Fibroblast of skin of left quadriceps (primary cell): ENCODE measurements at places on chromosomes 7 and 10.

DNA sequence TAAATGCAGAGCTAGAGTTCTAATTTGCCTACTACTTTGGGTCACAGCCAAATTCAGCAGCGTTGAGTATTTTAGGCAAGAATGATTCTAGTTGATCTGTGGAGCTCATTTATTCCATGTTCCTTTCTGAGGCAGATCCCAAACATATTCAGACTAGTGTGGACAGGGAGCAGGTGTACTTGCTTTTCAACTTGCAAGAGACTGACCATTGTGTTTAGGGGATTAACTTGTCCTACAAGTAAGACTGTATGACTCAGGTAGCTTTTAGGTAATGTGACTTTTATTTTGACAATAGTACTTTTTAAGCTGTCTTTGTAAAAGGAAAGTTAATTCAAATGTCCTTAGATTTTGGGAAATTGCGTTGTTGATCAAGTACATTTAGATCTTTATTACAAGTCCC is 285.5 kb downstream of the TWIST1 start:
- DNase-seq = no peak

- DNase-seq = no peak
These were observed 559.7 kb upstream of the LRRTM3 start for GRCh38 chr10:66366163-66366562.

- DNase-seq = no peak
These were observed 282.8 kb downstream of the ARHGAP12 start for GRCh38 chr10:31645786-31646185.

GRCh38 chr7:39987641-39988347 is 37.7 kb downstream of the CDK13 start:
- DNase-seq = no peak

DNA sequence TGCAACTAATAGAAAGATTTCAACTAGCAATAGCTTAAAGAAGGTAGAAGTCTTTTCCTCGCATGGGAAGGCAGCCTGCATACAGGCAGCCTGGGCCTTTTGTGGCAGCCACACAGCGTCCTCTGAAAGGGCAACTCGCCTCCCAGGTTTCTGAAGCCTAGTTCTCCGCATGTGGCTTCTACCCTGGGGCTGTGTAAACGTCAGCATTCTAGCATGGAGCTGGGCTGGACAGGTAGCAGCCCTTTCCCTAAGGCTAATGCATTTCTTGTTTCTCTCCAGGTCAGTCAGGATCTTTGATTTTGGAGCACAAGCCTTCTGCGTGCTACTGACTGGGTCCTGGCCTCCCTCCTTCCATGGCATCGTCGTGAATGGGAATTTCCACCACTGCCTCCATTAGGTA is 23.8 kb upstream of the SEC61G start:
- no peak for DNase-seq

DNA sequence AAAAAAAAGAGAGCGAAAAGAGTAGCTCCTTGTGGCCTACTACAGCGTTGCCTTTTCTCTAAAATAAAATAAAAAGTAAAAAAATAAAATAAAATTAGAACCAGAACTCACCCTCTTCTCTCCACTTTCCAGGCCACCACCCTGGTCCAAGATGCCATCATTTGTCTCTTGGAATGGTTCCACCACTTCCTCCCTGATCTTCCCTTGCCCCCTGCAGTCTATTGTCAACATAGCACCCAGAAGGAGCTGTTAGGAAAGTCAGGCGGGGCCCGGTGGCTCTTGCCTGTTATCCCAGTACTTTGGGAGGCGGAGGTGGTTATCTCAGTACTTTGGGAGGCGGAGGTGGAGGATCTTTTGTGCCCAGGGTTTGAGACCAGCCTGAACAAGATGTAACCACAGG is 7.6 kb upstream of the GRID2IP start:
- DNase-seq = no peak

GRCh38 chr10:93596539-93596938 is 4.5 kb downstream of the RBP4 start:
- DNase-seq = no peak

DNA sequence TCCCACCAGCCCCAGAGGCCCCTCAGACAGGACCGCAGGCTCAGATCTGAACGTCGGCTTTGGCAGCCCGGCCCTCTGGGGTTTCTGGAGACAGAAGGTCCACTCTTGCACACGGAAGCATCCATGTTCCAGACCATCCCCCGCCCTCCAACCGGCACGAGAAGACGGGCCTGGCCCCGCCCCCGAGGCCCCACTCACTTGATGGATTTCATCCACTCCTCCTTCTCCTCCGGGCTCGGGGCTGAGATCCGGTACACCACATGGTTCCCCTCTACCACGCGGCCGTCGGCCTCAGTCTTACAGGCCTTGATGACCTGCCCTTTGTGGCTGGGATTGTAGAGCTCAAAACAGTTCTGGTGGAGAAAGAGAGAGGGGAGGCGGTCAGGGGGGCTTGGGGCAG is 107.3 kb downstream of the CYTH3 start:
- DNase-seq = no peak

GRCh38 chr10:3782146-3782450 is 2.9 kb downstream of the KLF6 start:
- no peak for DNase-seq

- DNase-seq = no peak
These were observed 25.2 kb downstream of the LIPK start for GRCh38 chr10:88731296-88731695.

- DNase-seq = no peak
These were observed 68.0 kb downstream of the CAMK1D start for GRCh38 chr10:12417331-12417730.

DNA sequence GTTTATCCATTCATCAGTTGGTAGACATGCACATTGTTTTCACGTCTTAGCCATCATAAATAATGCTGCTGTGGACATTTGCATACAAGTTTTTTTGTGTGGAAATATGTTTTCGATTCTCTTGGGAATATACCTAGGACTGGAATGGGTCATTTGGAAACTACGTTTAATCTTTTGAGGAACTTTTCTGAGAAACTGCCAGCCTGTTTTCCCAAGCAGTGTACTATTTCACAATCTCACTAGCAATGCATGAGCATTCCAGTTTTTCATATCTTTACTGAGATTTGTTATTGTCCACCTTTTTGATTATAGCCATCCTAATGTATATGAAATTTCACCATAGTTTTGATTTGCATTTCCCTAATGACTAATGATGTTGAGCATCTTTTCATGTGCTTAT is 95.7 kb upstream of the JAZF1 start:
- no peak for DNase-seq

GRCh38 chr10:125662584-125662983 is 20.4 kb downstream of the TEX36 start:
- DNase-seq = no peak

DNA sequence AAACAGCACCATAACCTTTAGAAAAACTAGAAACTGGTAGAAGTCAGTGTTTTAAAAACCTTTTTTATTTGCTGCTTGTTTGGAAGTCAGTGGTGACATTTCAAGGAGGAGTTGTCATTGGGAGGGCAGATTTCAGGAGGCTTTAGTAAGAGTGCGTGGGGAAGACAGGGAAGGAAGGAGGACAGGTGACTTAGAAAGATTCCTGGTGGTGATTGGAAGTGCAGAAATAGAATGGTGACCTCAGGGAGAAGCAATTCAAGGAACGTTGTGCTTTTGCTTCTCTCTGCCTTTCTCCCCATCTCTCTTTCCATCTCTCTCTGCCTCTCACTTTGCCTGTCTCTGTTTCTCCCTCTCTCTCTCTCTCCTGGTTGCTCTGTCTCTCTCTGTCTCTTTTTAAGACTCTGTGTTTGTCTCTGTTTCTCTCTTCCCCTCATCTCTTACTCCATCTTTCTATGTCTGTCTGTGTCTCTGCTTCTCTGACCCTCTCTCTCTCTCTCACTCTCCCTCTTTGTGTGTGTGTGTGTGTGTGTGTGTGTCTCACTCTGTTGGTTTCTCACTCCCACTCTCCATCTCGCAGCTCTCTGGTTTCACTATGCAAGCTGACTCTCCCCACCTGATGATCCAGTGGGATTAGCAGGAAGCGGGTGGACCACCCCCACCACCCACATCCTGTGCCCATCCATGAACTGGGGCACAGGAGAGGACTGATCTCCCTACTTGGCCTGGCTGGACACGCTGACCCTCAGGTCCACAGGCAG is 10.9 kb upstream of the PFKP start:
- no peak for DNase-seq

GRCh38 chr10:130470973-130471372 is 334.8 kb downstream of the GLRX3 start:
- no peak for DNase-seq

- no peak for DNase-seq
These were observed 246.9 kb downstream of the AGMO start for GRCh38 chr7:15314922-15315321.

- peak; percentile 12 for DNase-seq
These were observed 151.5 kb downstream of the LRRTM3 start for GRCh38 chr10:67077376-67077775.

DNA sequence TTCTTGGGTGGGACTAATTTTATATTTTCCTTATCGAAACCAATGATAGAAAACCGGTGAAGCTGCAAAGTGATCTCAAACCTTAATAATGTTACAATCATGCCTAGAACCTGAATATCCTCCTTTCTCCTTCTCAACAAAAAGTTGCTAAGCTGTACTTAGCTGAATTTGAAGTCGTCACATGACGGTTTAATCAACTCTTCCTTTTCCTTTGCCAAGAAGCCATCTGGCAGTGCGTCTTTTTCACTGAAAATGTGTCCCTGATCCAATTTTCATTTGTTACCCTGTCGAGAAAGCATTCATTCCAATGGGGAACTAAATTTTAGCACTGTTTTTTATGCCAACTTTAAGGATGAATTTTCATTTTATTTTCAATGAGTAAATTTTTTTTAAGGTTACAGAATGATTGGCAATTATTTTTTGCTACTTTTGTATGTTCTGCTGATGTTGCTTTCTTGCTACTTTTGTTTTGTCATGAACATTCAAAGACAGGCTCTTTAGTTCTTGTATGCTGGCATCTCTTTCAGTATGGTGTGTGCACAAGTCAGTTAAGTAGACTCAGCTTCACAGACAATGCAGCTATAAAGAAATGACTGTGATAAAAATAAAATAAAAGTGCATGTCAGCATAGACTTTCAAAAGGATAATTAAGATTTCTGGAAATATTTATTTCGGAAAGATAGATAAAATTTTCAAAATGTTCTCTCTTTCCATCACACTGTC is 980.0 kb downstream of the DNAJB9 start:
- DNase-seq = no peak

- DNase-seq = no peak
These were observed 352.8 kb downstream of the KCNMA1 start for GRCh38 chr10:77284797-77285196.
